Myocyte (in vitro differentiated cells): ENCODE measurements at places on chromosomes 12 and 14. TPM values are rescaled to one million over a fixed set of nuclear protein-coding genes. Genes with fewer than 3 reads are reported as not detected.
A peak's percentile ranks its signal among the peaks of the same experiment; 100 is the strongest.

The DEGS2 gene
- total RNA-seq = 0.11 and 0.16 TPM in 2 replicates

DNA sequence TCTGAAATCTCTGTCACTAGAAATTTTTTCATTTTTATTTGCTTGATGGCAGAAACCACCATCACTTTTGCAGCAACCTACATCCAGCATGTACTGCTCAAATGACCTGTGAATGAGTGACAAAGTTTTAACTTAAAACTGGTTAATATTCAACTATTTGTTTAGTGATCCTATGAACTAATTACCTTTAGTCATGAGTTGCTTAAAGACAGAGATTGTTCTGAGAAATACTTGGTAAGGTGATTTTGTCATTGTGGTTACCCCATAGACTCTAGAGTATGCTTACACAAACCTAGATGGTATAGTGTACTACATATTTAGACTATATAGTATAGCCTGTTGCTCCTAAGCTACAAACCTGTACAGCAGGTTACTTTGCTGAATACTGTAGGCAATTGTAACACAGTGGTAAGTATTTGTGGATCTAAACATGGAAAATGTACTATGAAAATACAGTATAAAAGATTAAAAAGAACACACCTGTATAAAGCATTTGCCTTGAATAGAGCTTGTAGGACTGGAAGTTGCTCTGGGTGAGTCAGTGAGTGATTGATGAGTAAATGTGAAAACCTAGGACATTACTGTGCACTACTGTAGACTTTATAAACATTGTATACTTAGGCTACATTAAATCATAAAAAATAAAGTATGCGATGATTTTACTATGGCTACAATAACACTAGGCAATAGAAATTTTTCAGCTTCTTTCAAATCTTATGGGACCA lies 256.6 kb upstream of the PPFIA2 start:
- no peak for DNase-seq

GRCh38 chr12:104701756-104702155 lies 245.0 kb downstream of the CHST11 start:
- no peak for DNase-seq

The SEC23A gene
- total RNA-seq = 140 and 184 TPM in 2 replicates

DNA sequence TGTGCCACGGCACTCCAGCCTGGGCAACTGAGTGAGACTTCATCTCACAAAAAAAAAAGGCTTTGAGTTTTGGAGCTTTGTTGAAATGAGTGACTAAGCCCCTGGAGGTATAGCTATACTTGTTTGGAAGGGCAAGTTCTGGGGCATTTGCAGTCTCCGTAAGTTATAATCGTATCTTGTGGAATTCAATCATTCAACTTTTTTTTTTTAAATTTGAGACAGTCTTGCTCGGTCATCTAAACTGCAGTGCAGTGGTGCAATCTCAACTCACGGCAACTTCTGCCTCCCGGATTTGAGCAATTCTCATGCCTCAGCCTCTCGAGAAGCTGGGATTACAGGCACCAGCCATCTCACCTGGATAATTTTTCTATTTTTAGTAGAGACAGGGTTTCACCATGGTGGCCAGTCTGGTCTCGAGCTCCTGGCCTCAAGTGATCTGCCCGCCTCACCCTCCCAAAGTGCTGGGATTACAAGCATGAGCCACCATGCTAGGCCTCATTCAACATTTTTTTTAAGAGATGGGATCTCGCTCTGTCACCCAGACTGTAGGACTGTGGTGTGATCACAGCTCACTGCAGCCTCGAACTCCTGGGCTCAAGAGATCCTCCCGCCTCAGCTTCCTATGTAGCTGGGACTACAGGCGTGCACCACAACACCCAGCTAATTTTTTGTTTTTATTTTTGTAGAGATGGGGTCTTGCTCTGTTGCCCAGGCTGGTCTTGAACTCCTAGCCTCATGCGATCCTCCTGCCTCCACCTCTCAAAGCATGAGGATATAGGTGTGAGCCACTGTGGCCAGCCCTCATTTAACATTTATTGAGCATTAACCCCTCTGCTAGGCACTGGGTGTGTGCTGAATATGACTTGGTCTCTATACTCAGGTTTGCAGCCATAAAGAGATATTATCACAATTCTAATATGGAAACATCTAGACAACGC lies 133.7 kb upstream of the MAP1LC3B2 start:
- DNase-seq = no peak

GRCh38 chr14:31678421-31679249 lies 117.4 kb downstream of the NUBPL start:
- no peak for DNase-seq

DNA sequence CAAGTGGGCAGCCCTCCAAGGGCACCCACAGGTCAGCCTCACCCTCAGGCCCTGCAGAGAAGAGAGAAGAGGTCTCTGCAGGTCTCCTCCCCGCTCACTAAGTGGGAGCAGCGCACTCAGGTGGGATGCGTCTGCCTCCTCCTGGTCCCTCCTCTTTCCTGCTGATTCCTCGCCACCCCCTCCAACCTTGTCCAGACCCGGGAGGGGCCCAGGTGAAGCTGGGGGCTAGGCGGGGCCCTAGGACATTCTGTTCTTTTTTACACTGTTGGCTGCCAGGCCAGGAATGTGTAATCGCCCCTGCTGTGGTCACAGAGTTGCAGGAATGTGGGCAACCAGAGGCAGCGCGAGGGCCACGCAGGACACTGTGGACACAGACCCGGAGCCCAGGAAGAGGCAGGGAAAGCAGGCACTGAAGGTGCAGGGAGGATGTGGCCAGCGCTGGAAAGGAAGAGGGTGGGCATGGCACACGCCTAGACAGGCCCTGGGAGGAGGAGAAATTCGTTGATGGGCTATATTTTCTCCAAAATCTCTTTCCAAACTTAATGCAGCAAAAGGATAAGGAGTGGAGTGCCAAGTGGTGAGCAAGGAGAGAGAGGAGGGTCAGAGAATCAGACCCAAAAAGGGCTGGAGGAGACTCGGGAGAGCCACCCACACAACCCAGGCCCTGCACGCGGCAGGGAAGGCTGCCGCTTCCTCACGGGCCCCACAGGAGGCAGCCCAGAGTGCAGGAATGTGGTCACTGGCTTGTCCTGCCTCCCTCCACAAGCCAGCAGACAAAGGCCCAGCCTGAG lies 911 bp upstream of the SCNN1A start:
- peak; percentile 72 for DNase-seq

GRCh38 chr12:22990501-22990900 lies 365.5 kb downstream of the ETNK1 start:
- DNase-seq = no peak

GRCh38 chr14:98704441-98704840 lies 567.6 kb downstream of the BCL11B start:
- no peak for DNase-seq

The MFAP5 gene
- total RNA-seq = 130 and 136 TPM in 2 replicates

The VDR gene
- total RNA-seq = 17.6 and 22.1 TPM in 2 replicates

The SLC6A15 gene
- 3.3 and 3.7 TPM in 2 replicates for total RNA-seq

The CDCA4 gene
- 12.9 and 15.9 TPM in 2 replicates for total RNA-seq

The SYT1 gene
- total RNA-seq = 29.6 and 44.6 TPM in 2 replicates

- no peak for DNase-seq
Observed at GRCh38 chr12:108284163-108284562, 54.9 kb downstream of the CMKLR1 start.

DNA sequence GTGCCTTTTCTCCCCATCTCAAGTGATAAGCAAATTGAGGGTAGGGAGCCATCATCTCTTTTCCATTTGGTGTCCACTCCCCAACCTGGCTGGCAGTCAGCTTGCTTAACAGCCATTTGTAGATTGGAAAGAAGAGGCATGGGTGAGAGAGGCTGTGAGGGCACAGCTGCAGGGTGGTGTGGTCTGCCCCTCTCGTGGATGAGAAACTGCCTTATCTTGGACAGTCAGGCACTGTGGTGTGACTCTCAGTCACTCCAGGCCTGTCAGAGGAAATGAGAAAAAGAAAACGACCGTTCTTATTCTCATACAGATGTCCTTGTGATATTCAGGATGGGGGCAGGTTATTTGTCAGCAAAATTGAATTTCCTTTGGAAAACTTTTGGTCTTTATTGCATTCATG lies 65.1 kb upstream of the SRSF5 start:
- peak; percentile 62 for DNase-seq

GRCh38 chr12:180445-180844 lies 33.5 kb downstream of the SLC6A12 start:
- DNase-seq = no peak

GRCh38 chr14:78595797-78596196 lies 425.6 kb downstream of the NRXN3 start:
- DNase-seq = peak; percentile 5

DNA sequence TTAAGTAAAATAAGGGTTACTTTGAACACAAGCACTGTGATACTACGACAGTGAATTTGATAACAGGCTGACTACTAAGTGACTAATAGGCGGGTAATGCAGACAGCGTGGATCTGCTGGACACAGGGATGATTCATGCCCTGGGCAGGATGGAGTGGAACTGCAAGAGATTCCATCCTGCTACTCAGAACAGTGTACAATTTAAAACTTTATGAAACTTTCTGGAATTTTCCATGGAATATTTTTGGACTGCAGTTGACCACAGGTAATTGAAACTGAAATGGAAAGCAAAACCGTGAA lies 46.0 kb downstream of the YEATS4 start:
- peak; percentile 90 for DNase-seq

- DNase-seq = no peak
Observed at GRCh38 chr12:54005531-54005852, 3.3 kb upstream of the HOXC8 start.

GRCh38 chr14:71271166-71271945 lies 364.1 kb downstream of the PCNX1 start:
- no peak for DNase-seq

The SBNO1 gene
- total RNA-seq = 30.7 and 34.0 TPM in 2 replicates

GRCh38 chr14:53538316-53538881 lies 385.3 kb upstream of the DDHD1 start:
- no peak for DNase-seq

DNA sequence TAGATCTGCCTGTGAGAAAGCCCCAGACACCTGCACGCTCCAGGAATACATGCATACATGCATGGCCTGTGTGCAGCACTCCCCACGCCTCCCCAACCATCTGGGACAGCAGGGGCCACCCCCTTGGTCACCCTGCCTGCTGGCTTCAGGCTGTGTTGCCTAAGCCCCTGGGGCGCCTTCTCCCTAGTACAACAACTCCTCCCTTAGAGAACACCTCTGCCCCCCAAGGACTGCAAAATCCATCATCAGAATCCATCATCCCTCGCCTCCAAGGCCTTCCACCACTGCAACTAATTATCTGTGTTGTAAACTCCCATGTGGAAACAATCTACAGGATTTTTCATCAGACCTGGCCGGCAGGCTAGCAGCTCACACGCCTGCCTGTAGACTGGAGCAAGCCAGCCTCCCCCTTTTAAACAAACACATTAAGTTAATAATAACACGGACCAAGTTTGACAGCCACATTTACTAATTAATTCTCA lies 36.8 kb downstream of the ZFP36L1 start:
- no peak for DNase-seq

The TPPP2 gene
- total RNA-seq = not detected in 2 replicates

The TAPBPL gene
- 10.9 and 14.0 TPM in 2 replicates for total RNA-seq

DNA sequence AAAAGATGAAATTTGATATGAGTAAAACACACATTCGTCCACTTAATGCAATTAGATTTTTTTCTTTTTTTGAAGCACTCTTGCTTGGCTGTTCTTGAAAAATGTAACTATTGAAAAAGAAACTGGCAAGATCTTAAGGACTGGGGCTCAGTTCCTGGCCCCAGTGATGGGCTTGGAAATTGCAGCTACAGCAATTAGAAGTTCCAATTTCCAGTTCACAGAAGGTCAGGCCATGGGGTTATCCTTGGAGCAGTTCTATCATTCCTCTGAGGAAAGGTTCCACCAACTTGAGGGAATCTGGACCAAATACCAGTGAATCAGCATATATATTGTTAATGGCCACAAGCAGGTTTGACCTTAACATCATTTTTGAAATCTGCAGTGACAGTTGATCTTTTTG lies 18.9 kb downstream of the IGF1 start:
- no peak for DNase-seq

The DPY19L2 gene
- total RNA-seq = 2.8 and 3.3 TPM in 2 replicates

The HOTAIR gene
- 1.4 and 1.7 TPM in 2 replicates for total RNA-seq

DNA sequence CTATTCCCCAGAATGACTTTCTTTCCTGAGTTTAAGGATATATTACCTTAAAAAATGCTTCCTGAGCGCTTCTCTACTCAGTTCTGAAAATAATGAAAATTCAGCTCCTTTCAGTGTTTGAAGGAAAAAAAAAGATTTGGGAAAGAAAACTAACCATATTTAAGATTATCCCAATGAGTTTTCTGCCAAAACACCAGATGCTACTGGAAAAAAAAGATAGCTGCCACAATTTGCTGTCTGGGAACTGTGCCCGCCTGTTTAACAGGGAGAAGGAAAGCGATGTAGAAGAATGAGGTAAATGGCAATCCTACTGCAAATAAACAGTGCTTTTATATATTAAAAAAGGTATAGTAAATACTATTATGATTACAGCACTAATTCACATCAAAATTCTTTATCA lies 367.6 kb upstream of the PRICKLE1 start:
- no peak for DNase-seq

The C12orf54 gene
- not detected in 2 replicates for total RNA-seq

DNA sequence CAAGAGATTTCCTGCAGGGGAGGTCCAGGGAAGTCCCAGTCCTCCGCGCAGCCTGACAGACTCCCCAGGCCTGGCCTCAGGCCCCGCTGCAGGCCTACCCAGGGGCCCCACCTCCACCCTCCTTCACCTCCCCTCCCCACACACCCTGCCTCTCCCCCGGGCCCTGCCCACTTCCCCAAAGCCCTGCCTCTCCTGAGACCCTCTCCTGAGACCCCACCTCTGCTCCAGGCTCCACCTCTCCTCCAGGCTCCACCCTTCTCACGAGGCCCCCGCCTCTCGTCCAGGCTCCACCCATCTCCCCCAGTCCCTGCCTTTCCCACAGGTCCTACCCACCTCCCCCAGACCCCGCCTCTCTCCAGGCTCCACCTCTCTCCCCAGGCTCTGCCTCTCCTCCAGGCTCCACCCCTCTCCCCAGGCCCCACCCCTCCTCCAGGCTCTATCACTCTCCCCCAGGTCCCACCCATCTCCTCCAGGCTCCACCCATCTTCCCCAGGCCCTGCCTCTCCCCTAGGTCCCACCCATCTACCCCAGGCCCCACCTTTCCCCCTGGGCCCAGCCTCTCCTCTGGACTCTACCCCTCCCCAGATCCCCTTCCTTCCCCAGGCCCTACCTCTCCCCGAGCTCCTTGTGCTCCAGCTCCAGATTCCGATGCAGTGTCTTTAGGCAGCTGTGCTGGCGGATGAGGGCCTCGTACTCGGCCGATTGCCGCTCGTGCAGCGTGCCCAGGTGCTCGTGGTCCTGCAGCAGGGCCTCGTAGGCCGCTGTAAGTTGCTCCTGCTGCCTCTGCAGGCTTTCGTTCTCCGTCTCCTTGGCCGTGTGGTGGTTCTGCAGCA lies 58.8 kb upstream of the GPR68 start:
- DNase-seq = no peak

DNA sequence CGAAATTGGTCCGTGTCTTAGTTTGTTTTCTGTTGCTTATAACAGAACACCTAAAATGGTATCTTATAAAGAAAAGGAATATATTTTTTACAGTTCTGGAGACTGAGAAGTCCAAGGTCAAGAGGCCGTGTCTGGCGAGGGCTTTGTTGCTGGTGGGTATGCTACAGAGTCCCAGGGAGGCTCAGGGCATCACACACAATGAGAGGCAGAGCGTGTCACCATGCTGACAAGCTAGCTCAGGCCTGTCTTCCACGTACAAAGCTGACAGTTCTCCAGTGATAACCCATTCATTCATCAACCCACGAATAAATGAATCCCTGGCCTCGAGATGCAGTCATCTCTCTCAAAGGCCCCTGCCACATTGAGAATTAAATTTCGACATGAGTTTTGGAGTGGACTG lies 56.7 kb upstream of the AEBP2 start:
- no peak for DNase-seq
